Activated CD4-positive, alpha-beta T cell treated with anti-CD3 and anti-CD28 coated beads for 36 hours (primary cell): ENCODE measurements at places on chromosomes 2 and 18. TPM values are rescaled to one million over a fixed set of nuclear protein-coding genes. Genes with fewer than 3 reads are reported as not detected.

Gene EFHD1
- 0.23 TPM for total RNA-seq

Gene GRP
- not detected for total RNA-seq

Gene NDC80
- 88.5 TPM for total RNA-seq

Gene ZNF892
- total RNA-seq, result 3.2 TPM

Gene RESP18
- total RNA-seq, result not detected
